Esophagus muscularis mucosa (tissue), 4 donors: ENCODE measurements at places on chromosomes 12 and 14. TPM values are rescaled to one million over a fixed set of nuclear protein-coding genes. Genes with fewer than 3 reads are reported as not detected.

GRCh38 chr12:116697305-116697704 lies 40.6 kb downstream of the SPRING1 start:
- H3K4me1 ChIP-seq: peaks cover 14% of the 10 kb centered on the region
- no peak for DNase-seq
- peaks cover 13% of the 10 kb centered on the region for H3K27me3 ChIP-seq
- no peak overlapping the region for H3K27ac ChIP-seq
- no peaks in the 10 kb centered on the region for H3K36me3 ChIP-seq

DNA sequence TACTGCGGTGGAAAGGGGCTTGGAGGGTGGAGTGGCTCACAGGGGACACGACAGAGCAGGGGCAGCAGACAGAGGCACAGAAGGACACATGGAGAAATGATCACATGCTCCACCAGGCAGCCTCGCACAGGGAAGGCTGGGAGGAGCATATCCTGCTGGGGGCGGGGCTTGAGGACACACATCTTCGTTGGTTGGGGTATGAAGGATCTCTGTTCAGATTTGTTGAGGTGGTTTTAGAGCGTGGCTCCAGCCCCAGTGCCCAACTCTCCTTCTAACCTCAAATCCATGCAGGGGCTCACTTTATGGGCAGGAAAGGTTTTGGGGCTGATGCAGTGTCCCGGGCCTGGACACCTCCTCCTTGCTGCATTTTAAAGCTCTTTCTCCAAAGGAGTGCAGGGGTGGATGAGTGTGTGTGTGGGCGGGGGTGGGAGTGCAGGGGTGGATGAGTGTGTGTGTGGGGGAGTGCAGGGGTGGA lies 733 bp upstream of the P3H3 start:
- H3K4me1 ChIP-seq: peaks cover 24% of the 10 kb centered on the region
- no peaks in the 10 kb centered on the region for H3K36me3 ChIP-seq
- peak overlapping the region; percentile 95 for H3K4me3 ChIP-seq
- DNase-seq: peak; percentile 95

DNA sequence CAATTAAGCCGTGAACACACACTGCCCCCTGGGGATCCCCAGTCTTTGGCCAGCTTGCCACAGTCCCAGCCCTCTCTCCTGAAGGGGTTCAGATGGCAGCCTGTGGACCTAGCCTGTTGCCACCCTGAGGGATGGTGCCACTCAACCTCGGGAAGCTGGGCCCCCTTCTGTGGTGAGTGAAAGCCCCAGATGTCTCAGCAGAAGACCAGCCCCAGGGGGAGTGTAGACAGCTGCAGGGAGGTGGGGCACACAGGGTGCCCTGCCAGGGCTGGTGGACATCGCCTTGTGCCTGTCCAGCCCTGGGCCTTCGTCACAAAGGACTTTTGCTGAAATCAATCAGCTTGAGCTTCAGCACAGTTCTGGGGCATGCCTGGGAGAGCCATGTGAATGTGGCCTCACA lies 32.4 kb downstream of the C14orf132 start:
- no peak overlapping the region for H3K4me3 ChIP-seq
- no peaks in the 10 kb centered on the region for H3K36me3 ChIP-seq

- H3K4me1 ChIP-seq: no peaks in the 10 kb centered on the region
- no peak overlapping the region for H3K4me3 ChIP-seq
- no peaks in the 10 kb centered on the region for H3K27me3 ChIP-seq
- H3K36me3 ChIP-seq: no peaks in the 10 kb centered on the region
- H3K27ac ChIP-seq: no peak overlapping the region
- DNase-seq: no peak
Observed at GRCh38 chr14:78737601-78738000, 567.4 kb downstream of the NRXN3 start.

DNA sequence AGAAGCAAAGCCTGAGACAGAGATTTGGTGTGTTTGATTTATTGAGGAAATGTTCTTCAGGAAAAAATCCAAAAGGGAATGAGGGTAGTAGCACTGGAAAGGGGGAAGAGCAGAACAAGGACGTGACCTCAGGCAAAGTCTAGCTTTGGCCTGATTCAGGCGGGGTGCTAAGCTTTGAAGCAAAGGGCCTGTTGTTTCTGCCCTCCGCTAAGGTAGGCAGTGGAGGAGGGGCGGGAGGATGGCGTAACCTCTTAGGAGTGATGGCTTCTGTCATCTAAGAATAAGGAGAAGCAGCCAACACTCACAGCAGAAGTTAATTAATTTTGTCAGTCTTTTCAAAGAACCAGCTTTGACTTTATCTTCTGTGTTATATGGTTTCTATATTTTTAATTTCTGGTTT lies 20.4 kb downstream of the ABHD12B start:
- DNase-seq: no peak
- H3K4me3 ChIP-seq: no peak overlapping the region
- no peaks in the 10 kb centered on the region for H3K4me1 ChIP-seq
- no peak overlapping the region for H3K27ac ChIP-seq

DNA sequence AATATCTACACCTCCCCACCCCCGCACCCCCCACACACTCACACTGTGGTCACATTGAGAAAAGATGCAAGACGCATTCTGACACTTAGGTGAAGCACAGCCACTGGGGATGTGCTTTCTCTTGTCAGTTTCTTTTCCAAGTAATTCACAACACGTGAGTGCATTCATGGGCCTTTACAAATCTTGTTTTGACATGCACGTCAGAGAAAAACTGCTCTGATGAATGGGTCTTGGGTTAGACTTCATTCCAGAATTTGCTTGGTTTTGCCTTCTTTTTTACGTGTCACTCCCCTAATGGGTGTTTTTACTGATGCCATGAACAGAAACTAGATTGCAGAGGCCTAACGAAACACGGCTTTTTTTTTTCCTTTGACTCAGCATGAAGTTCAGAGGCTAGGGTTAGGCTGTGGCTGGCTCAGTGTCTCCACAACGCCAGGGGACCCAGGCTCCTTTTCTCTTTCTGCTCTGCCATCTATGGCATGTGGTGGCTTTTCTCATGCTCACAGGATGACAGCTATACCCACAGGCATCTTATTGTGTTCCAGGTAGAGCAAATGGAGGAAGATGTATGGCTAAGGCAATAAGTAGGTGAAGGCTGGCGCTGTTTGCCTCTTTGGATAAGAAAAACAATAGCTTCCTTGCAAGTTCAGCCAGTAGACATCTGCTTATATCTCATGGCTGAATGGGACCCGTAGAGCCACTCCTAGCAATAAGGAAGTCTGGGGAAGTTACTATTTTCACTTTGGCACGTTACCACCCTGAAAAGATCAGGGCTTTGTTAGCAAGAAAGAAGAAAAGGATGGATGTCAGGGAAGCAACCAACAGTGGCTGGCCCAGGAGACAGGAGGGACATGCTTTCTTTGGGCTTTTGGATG lies 253.3 kb downstream of the SLC15A4 start:
- no peaks in the 10 kb centered on the region for H3K4me1 ChIP-seq
- no peaks in the 10 kb centered on the region for H3K27me3 ChIP-seq
- no peak overlapping the region for H3K27ac ChIP-seq
- no peak overlapping the region for H3K4me3 ChIP-seq
- no peaks in the 10 kb centered on the region for H3K36me3 ChIP-seq

DNA sequence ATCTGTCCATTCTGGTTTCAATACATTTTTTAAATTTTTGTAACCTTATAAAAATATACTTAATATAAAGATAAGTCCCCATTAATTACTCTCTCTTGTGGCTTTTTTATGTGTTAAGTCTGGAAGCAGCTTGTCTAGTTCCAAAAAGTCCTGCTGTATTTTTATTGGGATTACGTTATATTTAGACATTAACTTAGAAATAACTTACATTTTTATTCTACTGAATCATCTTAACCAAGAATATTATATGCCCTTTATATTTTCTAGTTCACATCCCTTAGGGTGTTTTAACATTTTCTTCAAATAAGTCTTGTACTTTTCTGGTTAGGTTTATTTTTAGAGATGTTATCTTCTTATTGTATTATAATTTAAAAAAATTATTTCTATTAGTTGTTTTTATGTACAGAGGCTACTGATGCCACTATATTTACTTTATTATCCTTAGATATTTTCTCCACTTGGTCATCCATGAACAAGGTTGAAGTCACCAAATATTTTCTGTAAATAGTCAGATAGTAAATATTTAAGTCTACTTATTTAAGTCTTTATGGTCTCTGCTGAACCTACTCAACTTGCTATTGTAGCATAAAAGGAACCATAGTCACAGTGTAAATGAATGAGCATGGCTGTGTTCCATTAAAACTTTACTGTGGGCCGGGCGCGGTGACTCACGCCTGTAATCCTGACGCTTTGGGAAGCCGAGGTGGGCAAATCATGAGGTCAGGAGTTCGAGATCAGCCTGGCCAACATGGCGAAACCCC lies 132.4 kb upstream of the NEDD1 start:
- H3K4me1 ChIP-seq: no peaks in the 10 kb centered on the region
- H3K36me3 ChIP-seq: no peaks in the 10 kb centered on the region
- DNase-seq: no peak
- H3K4me3 ChIP-seq: no peak overlapping the region
- H3K27ac ChIP-seq: no peak overlapping the region
- no peaks in the 10 kb centered on the region for H3K27me3 ChIP-seq

DNA sequence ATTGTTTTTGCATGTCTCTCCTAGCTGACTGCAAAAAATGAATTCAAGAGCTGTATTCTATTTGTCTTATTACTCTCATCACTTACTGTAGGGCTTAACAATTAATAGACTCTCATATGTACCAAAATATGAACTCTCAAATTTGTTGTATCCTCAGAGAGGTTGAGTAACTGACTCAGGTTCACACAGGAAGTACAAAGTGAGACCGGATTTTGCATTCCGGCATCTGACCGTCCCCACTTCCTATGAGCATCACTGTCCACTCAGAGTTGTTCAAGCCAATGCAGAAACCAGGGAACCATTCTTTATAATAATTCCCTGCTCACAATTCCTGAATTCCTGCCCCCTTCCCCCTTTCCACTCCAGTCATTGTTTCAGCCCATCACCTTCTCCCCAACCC lies 113.3 kb upstream of the AMIGO2 start:
- H3K27me3 ChIP-seq: no peaks in the 10 kb centered on the region
- DNase-seq: no peak
- no peaks in the 10 kb centered on the region for H3K36me3 ChIP-seq
- H3K27ac ChIP-seq: no peak overlapping the region
- H3K4me3 ChIP-seq: no peak overlapping the region

DNA sequence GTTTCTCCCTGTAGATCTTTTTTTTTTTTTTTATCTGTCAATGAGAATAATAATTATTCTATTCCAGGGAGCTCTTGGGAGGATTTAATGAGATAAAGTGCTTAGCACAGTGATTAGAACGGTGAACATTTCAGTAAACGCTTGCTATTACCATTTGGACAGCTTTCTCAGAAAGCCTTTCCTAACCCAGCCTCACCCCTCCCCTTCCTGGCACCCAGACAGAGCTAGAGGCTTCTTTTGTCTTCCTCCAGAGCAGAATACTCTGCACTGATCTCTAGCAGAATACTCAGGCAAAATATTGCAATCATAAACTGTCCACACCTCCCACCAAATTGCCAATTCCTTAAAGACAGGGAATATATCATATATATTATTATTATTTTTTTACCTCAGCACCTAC lies 66.6 kb downstream of the ERGIC2 start:
- H3K27me3 ChIP-seq: no peaks in the 10 kb centered on the region
- H3K27ac ChIP-seq: no peak overlapping the region
- DNase-seq: no peak
- H3K36me3 ChIP-seq: no peaks in the 10 kb centered on the region
- no peak overlapping the region for H3K4me3 ChIP-seq
- no peaks in the 10 kb centered on the region for H3K4me1 ChIP-seq

DNA sequence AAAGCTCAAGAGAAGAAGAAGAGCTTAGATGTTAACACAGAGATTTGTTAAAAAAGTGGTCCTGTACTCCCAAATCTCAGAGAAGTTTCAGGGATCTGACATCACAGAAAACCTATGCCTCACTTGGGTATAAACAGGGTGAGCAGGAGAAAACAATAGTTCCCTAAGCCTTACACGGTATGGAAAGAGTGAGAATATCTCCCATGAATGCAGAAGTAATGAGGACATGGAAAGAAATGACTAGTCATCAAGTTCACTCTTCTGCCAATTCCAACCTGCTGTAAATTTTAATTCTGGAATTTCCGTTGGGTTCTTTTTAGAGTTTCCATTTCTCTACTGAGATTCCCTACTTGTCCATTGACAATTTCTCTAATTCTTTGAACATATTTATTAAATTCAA lies 6.2 kb upstream of the PTGER2 start:
- H3K27ac ChIP-seq: no peak overlapping the region
- no peak overlapping the region for H3K4me3 ChIP-seq
- no peak for DNase-seq
- no peaks in the 10 kb centered on the region for H3K36me3 ChIP-seq

GRCh38 chr12:51471111-51471864 lies 46.7 kb downstream of the SLC4A8 start:
- no peaks in the 10 kb centered on the region for H3K27me3 ChIP-seq
- no peaks in the 10 kb centered on the region for H3K36me3 ChIP-seq
- no peak overlapping the region for H3K27ac ChIP-seq
- H3K4me3 ChIP-seq: no peak overlapping the region

BDKRB1 gene
- total RNA-seq: 2.5 TPM

DNA sequence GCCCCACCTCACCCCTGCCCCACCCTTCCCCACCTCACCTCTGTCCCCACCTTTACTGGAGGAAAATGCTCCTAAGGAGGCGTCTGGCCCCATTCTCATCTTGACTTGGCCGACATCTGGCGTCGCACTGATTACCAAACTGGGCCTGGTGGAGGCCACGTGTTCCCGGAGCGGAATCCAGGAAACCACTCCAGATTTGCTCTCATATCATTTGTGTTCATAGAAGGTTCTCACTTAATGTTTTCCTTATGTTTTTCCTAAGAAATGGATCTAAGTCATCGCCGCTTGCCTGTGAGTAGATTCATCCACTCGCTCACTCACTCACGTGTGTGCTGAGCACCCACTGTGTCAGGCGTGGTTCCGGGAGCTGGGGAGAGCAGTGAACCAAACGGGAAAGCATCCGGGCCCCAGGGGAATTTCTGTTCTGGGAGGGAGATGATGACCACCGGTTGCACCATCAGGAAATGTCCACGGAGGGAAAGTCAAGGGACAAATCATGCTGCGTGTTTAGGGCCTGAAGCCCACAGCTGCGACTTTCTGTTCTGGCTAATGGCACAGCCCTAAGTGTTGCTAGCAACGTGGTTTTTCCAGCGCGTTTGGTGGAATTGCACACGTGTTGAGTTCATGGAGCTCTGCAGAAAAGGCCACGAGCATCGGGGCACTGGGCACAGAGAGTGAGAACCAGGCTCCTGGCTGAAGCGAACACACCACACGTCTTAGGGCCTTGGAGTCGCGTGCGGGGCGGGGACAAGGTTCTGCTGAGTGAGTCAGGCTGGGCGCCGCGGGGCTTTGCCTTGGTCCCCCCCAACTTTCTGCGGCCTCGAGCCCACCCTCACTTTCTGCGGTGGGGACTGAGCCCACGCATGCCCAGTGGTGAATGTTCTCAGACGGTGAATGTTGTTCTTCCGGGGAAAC lies 57.7 kb downstream of the ADGRD1 start:
- peaks cover 20% of the 10 kb centered on the region for H3K4me1 ChIP-seq
- H3K27me3 ChIP-seq: no peaks in the 10 kb centered on the region
- H3K27ac ChIP-seq: no peak overlapping the region
- DNase-seq: no peak
